ENCODE measurements at places on chromosomes 5 and 9. TPM values are rescaled to one million over a fixed set of nuclear protein-coding genes. Genes with fewer than 3 reads are reported as not detected.

The PRRX2 gene
- not detected for polyA plus RNA-seq

The IGIP gene
- polyA plus RNA-seq = 4.4 TPM

The SH3RF2 gene
- not detected for polyA plus RNA-seq

The PTPA gene
- polyA plus RNA-seq = 50.5 TPM

The NTNG2 gene
- 0.26 TPM for polyA plus RNA-seq

The OGN gene
- polyA plus RNA-seq = 0.12 TPM

The MAPKAP1 gene
- polyA plus RNA-seq = 57.5 TPM

The FRMPD1 gene
- polyA plus RNA-seq = 0.35 TPM

The OR1B1 gene
- polyA plus RNA-seq = not detected

The RFK gene
- 94.6 TPM for polyA plus RNA-seq

The PITX1 gene
- not detected for polyA plus RNA-seq

The CCNI2 gene
- not detected for polyA plus RNA-seq

The PCDHA6 gene
- polyA plus RNA-seq = 3.6 TPM

The WDR31 gene
- polyA plus RNA-seq = 0.59 TPM

The CARTPT gene
- not detected for polyA plus RNA-seq

The MARVELD2 gene
- not detected for polyA plus RNA-seq

The RAI14 gene
- 6.0 TPM for polyA plus RNA-seq

The CATSPER3 gene
- 0.80 TPM for polyA plus RNA-seq
